Stimulated activated CD8-positive, alpha-beta memory T cell treated with anti-CD3 and anti-CD28 coated beads, Interleukin-7, amount 100 ng/mL, for 4 hours (primary cell): ENCODE measurements at places on chromosomes 1 and 21.
A peak's percentile ranks its signal among the peaks of the same experiment; 100 is the strongest.

DNA sequence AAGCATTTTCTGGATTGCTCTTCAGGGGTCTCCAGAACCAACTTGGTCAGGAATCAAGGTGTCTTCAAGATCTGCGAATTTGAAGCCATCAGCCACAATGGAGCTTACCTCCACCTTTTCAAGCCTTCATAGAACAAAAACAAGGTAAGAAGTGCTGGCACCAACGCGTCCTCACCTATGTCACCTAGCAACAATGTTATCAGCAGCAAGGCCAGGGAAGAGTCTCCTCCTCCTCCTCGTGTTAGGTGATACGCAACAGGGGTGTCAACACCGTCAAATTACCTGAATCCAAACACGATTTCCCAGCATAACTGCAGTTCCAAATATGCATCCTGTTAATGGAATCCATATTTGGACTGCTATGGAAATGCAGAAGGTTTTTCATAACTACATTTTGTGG, 4.1 kb upstream of the TIAM1 start:
- no peak for DNase-seq

DNA sequence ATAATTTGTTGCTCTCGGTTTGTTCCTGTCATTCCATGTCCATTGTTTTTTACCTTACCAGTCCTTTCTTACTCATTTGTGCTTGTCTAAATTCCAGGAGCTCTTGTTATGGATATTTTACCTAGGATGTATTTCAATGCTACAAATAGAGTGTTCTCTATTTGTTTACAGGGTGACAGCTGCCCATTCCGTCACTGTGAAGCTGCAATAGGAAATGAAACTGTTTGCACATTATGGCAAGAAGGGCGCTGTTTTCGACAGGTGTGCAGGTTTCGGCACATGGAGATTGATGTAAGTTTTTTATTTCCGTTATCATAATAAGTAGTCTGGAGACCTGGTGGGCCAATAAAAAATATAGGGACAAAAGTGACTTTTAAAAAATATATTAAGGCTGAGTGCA, 23.0 kb downstream of the ZBED6 start:
- no peak for DNase-seq

- DNase-seq: peak; percentile 62
These were observed 6.3 kb upstream of the INAVA start for GRCh38 chr1:200888349-200888838.

DNA sequence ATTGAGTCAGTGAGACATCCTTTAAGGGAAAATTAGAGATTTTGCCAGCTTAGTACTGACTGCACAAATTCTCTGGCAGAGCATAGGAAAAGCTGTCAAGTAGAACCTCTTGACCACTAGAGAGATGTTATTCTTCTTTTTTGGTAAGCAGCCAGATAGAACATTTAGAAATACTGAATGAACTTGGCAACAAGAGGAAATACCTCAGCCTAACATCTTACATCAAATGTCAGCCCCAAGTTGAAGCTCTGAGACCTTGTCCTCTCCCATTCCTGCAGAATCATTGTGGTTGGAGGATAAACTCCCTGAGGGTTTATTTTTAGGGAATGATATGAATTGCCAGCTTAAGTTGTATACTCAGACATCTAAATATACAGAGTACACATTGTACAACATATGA, 53.5 kb downstream of the MIGA1 start:
- DNase-seq: no peak

DNA sequence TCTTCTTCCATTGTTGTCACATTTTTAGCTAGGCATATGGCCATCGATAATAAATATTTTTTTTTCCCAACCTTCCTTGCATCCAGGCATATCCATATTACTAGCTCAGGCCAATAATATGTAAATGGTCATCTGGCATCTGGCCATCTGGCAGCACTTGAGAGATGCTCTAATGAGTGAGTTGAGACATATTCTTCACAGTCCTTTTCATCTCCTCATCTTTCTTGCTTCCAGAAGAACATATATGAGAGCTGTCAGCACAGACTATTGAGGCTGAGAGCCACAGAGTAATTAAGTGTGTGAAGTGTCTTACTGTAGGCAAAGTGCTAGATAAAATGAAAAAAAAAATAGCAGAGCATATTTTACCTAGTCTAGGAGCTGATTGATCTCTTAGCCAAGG, 628.4 kb upstream of the TMPRSS15 start:
- no peak for DNase-seq

DNA sequence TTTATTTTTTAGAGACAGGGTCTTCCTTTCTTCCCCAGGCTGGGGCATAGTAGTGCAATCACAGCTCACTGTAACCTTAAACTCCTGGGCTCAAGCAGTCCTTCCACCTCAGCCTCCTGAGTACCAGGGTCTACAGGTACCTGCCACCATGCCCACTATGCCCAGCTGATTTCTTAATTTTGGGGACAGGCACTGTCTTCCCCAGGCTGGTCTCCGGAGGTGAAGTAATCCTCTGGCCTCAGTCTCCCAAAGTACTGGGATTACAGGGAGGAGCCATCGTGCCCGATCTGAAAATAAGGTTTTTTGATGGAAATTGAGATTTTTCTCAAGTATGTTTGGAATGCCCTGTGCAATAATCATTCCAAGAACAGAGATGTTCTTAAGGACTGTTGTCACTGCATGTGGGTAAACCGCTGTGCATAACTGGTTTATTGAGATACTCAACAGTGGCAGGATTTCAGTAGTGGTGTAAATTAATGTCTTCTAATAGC, 934 bp upstream of the MSH4 start:
- no peak for DNase-seq
